ENCODE measurements at places on chromosomes 7 and 10. TPM values are rescaled to one million over a fixed set of nuclear protein-coding genes. Genes with fewer than 3 reads are reported as not detected.

SPDYE11 gene
- total RNA-seq, result not detected

OPALIN gene
- total RNA-seq, result not detected

DNA sequence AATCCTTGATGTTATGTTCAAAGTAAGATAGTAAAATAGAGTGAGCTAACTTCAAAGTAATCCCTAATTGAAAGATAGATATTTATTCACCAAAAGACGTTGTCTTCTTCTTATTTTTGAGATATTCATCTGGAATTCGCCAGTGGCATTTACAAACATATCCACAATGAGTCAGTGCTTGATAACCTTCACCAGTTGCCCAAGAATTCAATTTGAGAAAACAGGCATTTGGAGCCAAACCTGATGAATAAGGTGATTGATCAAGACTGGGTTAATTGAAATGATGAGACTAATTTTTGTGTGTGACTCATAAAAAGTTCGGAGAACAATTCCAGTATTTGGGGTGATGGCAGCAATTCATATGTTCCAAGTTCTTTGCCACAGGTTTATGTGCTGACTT lies 344.0 kb downstream of the ARL4A start:
- DNase-seq, result no peak

SORCS1 gene
- 4.2 TPM for total RNA-seq

GRCh38 chr7:102111061-102112041 lies 175.3 kb upstream of the SH2B2 start:
- DNase-seq, result no peak

- DNase-seq, result no peak
Measured at GRCh38 chr7:67438913-67439505, 442.4 kb downstream of the TYW1 start.

GRCh38 chr7:44308596-44309270 lies 16.7 kb downstream of the CAMK2B start:
- peak; percentile 36 for DNase-seq

GRCh38 chr7:149733924-149734790 lies 39.2 kb downstream of the ZNF467 start:
- DNase-seq, result no peak

NUTM2D gene
- 4.2 TPM for total RNA-seq

ASAH2 gene
- 3.5 TPM for total RNA-seq

- peak; percentile 17 for DNase-seq
Measured at GRCh38 chr7:1942243-1942940, 272.3 kb downstream of the ELFN1 start.

VAX1 gene
- not detected for total RNA-seq

NPY4R2 gene
- 0.74 TPM for total RNA-seq

GRCh38 chr10:8037199-8037801 lies 17.2 kb upstream of the GATA3 start:
- no peak for DNase-seq

PANK1 gene
- total RNA-seq, result 11.1 TPM

DNA sequence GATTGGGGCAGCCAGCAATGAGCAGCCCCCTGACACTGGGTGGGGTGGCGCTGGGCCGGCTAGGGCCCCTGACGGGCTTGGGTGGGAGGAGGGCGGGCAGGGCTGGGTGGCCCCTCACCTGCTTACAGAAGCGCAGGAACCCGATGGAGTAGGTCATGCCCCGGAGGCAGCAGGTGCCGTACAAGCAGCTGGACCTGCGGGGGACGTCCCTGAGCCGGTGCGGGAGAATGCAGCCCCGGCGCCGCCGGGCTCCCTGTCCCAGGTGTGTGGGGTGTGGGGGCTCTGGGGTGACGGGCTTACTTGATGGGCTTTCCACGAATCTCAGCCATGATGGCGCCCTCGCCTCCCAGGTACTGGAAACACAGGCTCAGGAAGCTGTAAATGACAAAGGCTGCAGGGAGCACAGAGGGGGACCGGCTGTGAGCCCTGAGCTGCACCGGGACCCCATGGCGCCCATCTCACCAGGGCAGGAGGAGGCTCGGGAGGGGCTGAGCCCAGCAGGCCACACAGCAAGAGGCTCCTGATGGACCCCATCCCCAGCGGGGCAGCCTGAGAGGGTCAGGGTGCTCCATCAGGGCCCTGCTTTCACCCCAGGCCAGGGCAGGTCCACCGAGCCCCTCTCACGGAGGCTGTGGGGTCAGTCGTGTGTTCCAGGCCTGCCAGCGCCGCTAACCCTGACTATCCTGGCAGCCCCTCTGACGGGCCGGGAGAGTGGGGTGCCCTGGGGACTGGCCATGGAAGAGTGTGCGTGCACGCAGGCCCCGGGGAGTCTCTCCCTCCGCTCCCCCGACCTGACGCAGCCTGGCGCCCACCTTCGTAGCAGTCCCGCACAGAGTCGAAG lies 5.8 kb downstream of the TMEM184A start:
- DNase-seq, result no peak

DNA sequence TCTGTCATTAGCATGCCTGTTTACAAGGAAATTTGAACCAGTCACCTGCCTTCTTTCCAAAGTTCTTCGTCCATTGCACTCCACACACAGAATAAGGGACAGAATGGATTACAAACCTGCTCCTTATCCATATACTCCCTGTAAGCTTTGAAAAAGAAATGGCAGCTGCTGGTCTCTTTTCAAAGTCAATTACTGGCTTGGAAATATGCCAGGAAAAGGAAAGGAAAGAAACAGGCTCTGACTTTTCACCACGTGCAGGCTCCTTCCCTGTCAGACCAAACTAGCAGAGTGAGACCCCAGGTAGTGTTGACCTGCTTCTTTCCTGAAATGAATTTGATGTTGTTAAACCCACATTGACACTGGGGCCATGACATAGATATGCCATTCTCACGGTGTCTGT lies 84.5 kb downstream of the LHFPL3 start:
- no peak for DNase-seq

NPC1L1 gene
- 0.10 TPM for total RNA-seq

DNA sequence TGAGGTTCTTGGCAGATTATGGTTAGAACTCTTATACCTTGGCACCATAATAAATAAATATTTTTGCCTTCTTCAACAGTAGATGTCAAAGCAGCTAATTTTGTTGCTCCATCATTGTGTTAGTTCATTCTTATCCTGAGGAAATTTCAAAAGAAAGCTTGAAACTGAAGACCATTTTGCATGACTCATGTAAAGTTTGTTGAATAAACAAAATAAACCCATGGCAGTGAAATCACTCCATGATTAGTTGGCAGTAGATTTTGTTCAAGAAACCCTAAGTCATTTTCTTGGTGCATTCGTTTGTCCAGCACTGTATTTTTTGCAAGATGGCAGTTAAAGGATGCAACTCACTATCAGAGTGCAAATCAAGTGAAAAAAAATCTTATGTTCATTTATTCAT lies 91.6 kb downstream of the HECW1 start:
- no peak for DNase-seq

DNA sequence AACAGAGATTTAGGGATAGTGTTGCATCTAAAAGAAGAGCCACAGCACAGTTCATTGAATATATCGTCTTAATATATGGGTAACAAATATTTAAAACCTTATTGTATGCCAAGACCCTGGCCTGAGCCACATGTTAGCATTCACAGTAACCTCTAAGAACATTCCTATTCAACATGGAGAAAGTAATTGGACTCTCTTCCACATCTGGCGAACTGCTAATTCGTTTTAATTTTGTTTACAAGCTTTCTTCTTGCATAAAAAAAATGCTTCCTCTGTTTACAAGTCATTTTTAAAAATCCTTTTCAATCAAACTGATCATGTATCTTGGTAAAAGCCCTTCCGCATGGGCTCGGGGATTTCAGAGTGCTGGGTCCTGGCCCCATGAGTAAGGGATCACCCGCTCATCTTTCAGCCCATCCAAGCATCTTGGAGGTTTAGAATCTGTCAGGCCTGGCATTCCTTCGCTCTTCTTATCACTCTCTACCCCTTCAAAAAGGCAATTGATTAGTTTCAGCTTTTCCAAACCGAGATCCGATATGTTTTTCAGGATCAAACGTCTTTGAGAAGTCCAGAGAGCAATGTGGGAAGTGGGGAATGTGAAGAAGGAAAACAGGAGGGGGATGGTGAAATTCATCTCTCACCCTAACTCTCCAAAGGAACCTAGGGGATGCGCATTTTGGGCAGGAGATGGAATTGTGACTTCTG lies 7.3 kb downstream of the TWIST1 start:
- DNase-seq, result no peak

GRCh38 chr10:83492004-83492403 lies 647.3 kb upstream of the GHITM start:
- no peak for DNase-seq

- no peak for DNase-seq
Measured at GRCh38 chr10:119725517-119725827, 378 bp upstream of the INPP5F start.

DNA sequence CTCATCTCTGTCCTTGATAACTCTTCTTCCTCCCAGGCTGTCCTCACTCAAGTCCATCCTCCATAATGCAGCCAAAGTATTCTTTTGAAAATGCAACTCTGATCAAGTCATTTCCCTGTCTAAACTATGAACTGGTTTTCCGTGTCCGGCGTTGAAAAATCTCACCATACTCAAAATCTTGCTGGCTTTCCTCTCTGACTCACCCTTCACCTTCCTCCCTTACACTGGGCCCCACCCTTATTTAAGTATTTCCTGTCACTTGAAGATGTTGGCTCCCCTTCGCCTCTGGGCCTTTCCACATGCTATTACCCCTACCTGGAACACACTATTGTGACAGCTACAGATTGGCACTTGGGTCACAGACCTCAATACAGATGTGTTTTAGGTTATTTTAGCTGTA lies 515.6 kb downstream of the INHBA start:
- no peak for DNase-seq

DNA sequence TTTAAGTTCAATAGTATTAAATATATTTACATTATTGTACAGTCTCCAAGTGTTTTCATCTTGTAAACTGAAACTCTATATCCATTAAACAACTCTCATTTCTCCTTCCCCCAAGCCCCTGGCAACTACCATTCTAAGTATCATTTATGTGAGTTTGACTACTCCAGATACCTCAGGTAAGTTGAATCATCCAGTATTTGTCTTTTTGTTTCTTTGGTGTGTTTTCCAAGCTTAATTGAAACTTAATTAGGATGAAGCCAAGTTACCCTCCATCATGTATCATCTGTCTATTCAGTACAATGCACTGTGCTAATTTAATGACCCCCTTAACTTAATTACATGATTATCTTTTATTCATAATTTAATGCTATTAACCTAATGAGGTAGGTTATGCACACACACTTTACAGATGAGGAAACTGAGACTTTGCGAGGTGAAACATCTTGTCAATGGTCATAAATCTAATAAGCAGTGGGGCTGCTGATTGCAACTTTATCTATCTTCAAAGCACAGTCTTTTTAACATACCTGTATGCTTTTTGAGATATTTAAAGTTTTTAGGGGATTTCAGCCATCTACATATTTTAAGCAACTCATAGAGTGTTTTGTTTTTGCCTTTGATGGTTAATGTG lies 663 bp downstream of the MACC1 start:
- DNase-seq, result no peak

NACAD gene
- 3.9 TPM for total RNA-seq

DNA sequence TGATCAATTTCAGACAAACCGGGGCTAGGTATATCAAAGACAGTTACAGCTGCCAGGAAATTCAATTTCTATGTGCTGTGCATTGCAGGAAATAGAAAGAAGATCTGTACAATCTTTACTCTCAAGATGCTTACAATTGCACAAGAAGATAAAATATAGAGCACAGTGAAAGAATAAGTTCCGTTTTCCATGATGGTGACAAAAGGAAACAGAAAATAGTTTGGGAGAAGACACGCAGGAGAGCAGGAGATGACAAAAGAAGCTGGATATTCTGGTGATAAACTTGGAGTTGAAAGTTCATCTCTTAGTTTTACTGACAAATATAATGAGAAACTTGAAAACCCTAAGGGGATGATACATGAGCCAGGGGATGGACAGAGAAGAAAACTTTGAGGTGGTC lies 646.0 kb downstream of the PARD3 start:
- DNase-seq, result no peak

BEND7 gene
- 16.2 TPM for total RNA-seq

SPOCK2 gene
- total RNA-seq, result 9.8 TPM

GRCh38 chr10:125980521-125981035 lies 84.2 kb downstream of the FANK1 start:
- DNase-seq, result no peak

Data from left cardiac atrium (tissue), 4 donors.